ENCODE measurements at places on chromosomes 3 and 15. TPM values are rescaled to one million over a fixed set of nuclear protein-coding genes. Genes with fewer than 3 reads are reported as not detected.

GRCh38 chr3:150447631-150448465, 39.8 kb downstream of the TSC22D2 start:
- H3K4me3 ChIP-seq, result no peak overlapping the region
- H3K27me3 ChIP-seq, result no peaks in the 10 kb centered on the region
- H3K4me1 ChIP-seq, result peaks cover 4% of the 10 kb centered on the region
- H3K27ac ChIP-seq, result no peak overlapping the region
- H3K36me3 ChIP-seq, result no peaks in the 10 kb centered on the region

- DNase-seq, result no peak
- no peak overlapping the region for H3K4me3 ChIP-seq
- no peaks in the 10 kb centered on the region for H3K27me3 ChIP-seq
- H3K36me3 ChIP-seq, result no peaks in the 10 kb centered on the region
- H3K27ac ChIP-seq, result no peak overlapping the region
These were observed 62.8 kb downstream of the RSL24D1 start for GRCh38 chr15:55133972-55134371.

Gene COLQ
- polyA plus RNA-seq, result 17.3 TPM

GRCh38 chr3:188021041-188021440, 132.9 kb upstream of the LPP start:
- no peaks in the 10 kb centered on the region for H3K27me3 ChIP-seq
- H3K27ac ChIP-seq, result no peak overlapping the region
- no peaks in the 10 kb centered on the region for H3K4me1 ChIP-seq
- no peak for DNase-seq

DNA sequence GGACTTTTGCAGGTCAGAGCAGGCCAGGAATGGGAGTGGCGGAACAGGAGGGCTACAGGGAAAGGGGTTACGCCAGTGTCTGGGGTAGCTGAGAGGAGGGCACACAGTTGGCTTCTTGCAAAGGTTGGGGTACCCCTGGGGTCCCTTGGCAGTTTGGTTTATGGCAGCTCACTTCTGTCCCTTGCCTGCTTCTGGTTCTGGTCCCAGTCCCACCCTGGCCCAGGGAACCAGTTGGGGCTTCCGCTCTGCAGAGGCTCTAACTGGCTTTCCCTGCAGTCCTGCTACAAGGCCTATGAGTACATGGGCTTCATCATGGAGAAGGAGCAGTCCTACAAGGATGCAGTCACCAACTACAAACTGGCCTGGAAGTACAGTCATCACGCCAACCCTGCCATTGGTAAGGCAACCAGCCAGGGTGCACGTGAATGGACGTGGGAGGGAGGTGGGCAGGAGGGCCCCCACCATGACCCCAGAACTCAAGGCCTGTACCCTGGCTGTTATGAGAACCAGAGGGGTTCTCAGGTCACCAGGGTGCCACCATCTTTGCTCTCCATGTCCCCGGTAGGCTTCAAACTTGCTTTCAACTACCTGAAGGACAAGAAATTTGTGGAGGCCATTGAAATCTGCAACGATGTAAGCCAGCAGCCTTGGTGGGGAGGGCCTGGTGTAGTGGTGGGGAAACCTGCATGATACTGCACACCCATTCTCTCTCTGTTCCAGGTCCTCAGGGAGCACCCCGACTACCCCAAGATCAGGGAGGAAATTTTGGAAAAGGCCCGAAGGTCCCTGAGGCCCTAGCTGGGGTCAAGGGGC, 15.2 kb downstream of the CSRNP1 start:
- no peak overlapping the region for H3K4me3 ChIP-seq
- H3K27ac ChIP-seq, result no peak overlapping the region
- H3K36me3 ChIP-seq, result peaks cover 6% of the 10 kb centered on the region

GRCh38 chr3:101509811-101510210, 3.2 kb downstream of the SENP7 start:
- no peak overlapping the region for H3K27ac ChIP-seq
- H3K4me1 ChIP-seq, result peaks cover 45% of the 10 kb centered on the region
- H3K36me3 ChIP-seq, result no peaks in the 10 kb centered on the region
- H3K27me3 ChIP-seq, result no peaks in the 10 kb centered on the region

GRCh38 chr15:27679203-27679602, 419.9 kb downstream of the OCA2 start:
- H3K36me3 ChIP-seq, result no peaks in the 10 kb centered on the region
- no peak overlapping the region for H3K4me3 ChIP-seq
- DNase-seq, result no peak
- H3K27ac ChIP-seq, result no peak overlapping the region

DNA sequence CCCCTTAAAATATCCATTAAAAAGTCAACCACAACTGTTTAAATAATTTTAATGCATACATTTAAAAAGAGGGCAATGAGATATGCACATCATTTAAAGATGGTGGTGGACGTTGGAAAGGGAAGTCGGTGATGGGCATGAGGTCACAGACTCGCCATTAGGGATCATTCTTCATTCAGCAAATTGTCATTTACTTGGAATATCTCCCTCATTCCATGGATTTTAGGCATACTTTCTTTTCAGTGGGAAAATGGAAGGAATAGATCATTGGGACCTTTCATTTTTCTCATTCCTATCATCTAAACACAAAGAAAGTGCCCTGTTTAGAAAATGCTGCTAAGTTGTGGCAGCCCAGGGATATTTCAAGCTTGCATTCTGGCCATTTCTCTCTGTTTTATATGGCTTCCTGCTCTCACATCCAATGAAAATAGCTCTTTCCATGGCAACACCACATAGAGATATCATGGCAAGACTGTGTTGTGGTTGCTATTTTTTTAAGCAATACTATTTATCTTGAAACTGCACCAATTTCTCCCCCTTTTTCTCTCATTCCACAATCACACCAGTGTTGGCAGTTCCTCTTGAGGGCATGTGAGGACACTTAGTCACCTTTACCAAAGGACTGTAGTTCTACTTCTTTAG, 40.7 kb upstream of the LMCD1 start:
- no peaks in the 10 kb centered on the region for H3K4me1 ChIP-seq
- H3K36me3 ChIP-seq, result no peaks in the 10 kb centered on the region
- no peak for DNase-seq
- H3K27ac ChIP-seq, result no peak overlapping the region
- H3K4me3 ChIP-seq, result no peak overlapping the region

Gene COL6A5
- polyA plus RNA-seq, result not detected

GRCh38 chr3:181974198-181974597, 262.5 kb downstream of the SOX2 start:
- no peak overlapping the region for H3K27ac ChIP-seq
- DNase-seq, result no peak
- no peaks in the 10 kb centered on the region for H3K4me1 ChIP-seq
- no peaks in the 10 kb centered on the region for H3K27me3 ChIP-seq
- no peak overlapping the region for H3K4me3 ChIP-seq
- no peaks in the 10 kb centered on the region for H3K36me3 ChIP-seq

DNA sequence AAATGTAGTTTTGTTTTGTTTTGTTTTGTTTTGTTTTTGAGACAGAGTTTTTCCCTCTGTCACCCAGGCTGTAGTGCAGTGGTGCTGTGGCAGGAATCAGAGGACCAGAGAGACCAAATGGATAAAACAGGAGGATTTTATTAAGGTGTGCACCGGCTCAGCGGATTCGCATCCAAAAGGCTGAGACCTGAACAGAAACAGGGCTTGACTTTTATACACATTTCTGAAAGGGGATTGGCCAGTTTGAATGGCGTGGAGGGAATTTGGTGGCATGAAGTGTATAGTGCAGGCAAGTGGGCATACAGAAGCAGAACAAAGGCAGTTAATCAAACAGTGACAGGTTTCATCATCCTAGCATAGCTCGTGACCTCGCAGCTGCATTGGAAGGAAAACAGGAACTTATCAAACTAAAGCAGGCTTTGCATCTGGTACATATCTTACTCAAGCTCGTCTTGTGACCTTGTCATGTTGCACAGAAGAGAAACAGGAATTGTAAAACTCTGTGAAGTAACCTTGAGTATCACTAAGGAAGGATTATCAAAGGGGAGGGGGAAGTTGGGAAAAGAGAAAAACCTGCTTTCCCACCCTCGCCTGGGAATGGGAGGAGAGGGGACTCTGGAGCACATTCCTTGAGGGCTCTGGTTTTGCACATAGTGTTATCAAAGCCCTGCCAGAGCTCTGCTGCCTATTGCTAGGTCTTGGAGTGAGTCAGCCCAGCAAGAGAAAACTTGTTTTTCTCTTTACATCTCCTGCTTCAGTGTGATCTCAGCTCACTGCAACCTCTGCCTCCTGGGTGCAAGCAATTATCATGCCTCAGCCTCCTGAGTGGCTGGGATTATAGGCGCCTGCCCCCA, 38.5 kb downstream of the C3orf62 start:
- H3K4me1 ChIP-seq, result no peaks in the 10 kb centered on the region
- H3K27ac ChIP-seq, result peak overlapping the region; percentile 61
- H3K27me3 ChIP-seq, result no peaks in the 10 kb centered on the region
- no peaks in the 10 kb centered on the region for H3K36me3 ChIP-seq
- no peak overlapping the region for H3K4me3 ChIP-seq

Gene ZNF35
- polyA plus RNA-seq, result 2.4 TPM

Gene C3orf22
- not detected for polyA plus RNA-seq

DNA sequence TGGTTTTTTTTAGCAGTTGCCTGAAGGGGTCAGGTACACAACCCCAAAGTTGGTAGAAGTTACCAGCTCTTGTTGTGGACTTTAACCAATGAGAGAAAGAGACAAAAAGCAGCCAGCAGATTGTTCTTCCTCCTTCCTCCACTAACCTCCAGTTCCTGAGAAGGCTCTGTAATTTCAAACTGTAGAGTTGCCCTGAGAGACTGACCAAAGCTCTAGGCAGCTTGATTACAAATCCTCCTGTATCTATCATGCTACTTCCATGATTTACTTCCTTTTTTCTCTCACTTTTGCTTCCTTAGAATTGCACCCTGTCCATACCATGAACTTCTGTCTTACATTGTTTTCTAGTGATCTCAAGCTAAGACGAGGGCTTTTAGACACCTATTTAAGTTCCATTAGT, 29.2 kb downstream of the NSUN3 start:
- no peak overlapping the region for H3K4me3 ChIP-seq
- no peaks in the 10 kb centered on the region for H3K27me3 ChIP-seq
- H3K36me3 ChIP-seq, result peaks cover 16% of the 10 kb centered on the region

Gene TMCO5A
- not detected for polyA plus RNA-seq

Gene CHRM5
- polyA plus RNA-seq, result not detected

Gene CACNA2D3
- not detected for polyA plus RNA-seq

Gene IRAK2
- 10.3 TPM for polyA plus RNA-seq

DNA sequence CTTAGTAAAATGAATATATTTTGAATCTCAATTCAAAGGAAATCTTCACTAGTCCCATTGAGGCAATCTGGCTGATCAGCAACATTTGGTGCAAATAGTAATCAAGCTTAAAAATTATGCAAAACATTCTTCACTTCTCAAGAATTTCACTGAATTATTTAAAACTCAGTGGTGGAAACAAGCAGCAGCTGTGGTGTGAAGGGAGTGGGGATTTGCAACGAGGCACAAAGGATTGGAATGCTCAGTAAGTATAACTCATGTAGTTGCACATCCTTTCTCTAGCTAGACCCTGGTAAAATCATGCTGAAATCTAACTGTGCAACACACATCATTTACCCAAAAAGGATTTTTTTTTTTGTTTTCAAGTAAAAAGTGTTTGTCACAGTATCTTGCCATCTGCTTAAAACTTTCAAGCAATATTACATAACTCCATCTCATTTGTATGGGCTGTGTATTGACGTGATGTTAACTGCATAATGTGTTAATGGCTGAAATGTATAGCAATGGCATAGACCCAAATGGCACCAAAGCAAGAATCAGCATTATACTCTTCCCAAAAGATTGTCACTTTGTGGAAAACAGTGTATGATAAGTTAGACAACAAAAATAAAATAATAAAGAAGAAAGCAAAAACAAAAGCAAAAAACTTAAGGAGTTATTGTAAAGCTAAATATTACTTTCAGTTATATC, 816.6 kb downstream of the EPHA3 start:
- DNase-seq, result no peak
- H3K27me3 ChIP-seq, result no peaks in the 10 kb centered on the region
- no peak overlapping the region for H3K27ac ChIP-seq
- H3K4me3 ChIP-seq, result no peak overlapping the region

- no peaks in the 10 kb centered on the region for H3K27me3 ChIP-seq
- no peak overlapping the region for H3K4me3 ChIP-seq
- DNase-seq, result no peak
- no peaks in the 10 kb centered on the region for H3K4me1 ChIP-seq
These were observed 26.2 kb downstream of the NME9 start for GRCh38 chr3:138303474-138303873.

DNA sequence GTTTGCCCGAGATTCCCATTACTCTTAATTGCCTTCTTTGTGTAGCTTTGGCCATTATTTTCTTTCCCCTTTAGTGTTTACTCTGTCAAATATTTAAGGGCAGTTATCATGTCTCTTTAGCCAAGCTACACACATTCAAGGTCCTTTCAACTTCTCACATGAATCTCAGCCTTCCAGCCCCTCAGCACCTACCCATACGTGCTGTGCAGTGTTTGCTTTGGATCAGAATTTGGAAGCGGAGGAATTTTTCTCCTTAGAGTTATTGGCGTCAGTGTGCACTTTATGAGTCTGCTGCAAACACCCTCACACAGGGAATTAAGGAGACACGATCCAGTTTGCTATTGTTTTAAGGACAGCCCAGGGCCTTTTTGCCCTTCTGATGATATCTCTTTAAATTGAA, 231.6 kb downstream of the CACNA2D3 start:
- no peak overlapping the region for H3K4me3 ChIP-seq
- no peaks in the 10 kb centered on the region for H3K36me3 ChIP-seq
- no peak overlapping the region for H3K27ac ChIP-seq
- H3K27me3 ChIP-seq, result no peaks in the 10 kb centered on the region
- DNase-seq, result no peak

Gene FBXL22
- polyA plus RNA-seq, result 0.97 TPM

DNA sequence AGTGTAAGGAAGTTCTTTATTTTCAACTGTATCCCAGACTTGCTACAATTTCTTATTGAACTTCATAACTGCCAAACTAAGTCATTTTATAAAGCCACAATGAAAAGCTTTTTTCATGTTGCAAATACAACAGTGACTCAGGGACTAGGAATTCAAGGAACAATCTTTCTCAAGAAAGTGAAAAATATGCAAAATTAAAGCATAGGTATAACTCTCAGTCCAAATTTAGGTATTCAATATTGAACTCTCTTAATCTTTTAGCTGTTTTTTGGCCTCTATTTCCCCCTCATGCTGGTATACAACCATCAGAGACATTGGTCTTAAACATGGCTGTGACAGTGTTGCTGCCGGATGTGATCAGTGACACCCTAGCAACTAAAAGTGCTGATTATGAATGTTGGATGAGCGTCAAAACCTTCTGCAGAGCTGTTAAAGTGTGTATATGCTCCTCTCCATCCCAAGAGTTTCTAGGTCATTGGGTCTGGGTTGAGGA, 476.9 kb downstream of the ZNF385D start:
- H3K4me1 ChIP-seq, result no peaks in the 10 kb centered on the region
- no peak overlapping the region for H3K4me3 ChIP-seq
- no peaks in the 10 kb centered on the region for H3K36me3 ChIP-seq
- H3K27ac ChIP-seq, result no peak overlapping the region
- DNase-seq, result no peak

GRCh38 chr15:78070049-78070700, 7.3 kb downstream of the TBC1D2B start:
- H3K36me3 ChIP-seq, result no peaks in the 10 kb centered on the region
- H3K27me3 ChIP-seq, result no peaks in the 10 kb centered on the region
- DNase-seq, result no peak
- peaks cover 83% of the 10 kb centered on the region for H3K4me1 ChIP-seq

GRCh38 chr3:44924457-44925084, 50.2 kb downstream of the TGM4 start:
- no peak overlapping the region for H3K4me3 ChIP-seq
- H3K27me3 ChIP-seq, result no peaks in the 10 kb centered on the region
- H3K36me3 ChIP-seq, result peaks cover 3% of the 10 kb centered on the region
- no peaks in the 10 kb centered on the region for H3K4me1 ChIP-seq

Measured in CD8-positive, alpha-beta memory T cell (primary cell).